Iris pigment epithelial cell (primary cell): ENCODE measurements at places on chromosomes 5 and 9.
A peak's percentile ranks its signal among the peaks of the same experiment; 100 is the strongest.

DNA sequence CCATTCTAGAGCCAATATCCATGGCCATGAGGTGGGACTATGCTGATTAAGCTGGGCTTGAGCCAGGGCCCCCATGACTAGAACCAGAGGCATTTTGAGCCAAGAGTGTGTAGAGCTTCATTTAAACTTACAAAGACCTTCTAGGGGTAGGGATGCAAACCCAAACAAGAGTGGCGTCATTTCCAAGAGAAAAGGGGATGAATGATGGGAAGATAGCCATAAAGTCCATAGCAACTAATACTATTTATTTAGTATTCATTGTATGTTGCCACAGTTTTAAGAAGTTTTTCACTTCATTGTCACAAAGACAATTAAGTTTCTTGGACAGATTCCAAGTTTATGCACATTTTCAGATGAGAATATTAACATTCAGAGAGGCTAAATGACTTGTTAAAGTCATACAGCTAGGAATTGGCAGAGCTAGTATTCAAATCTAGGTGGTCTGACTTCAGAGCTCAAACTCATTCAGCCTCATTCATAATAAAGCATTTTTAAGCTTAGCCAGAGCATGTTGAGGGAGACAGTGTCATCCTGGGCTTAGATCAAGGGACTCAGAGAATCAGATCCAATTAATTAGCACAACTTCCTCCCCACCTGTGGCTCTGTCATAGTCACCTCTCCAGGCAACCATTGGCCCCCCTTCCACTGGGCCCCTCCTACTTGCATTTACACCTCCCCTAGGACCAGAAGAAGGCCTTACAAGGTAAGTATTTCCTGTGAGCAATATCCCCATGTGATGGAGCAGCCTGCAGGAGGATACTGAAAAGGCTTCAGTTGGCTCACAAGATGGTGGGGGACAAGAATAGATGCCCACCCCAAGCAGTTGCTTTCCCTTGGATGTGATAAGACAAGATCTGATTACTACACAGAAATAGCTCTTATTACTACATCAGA is 95.0 kb upstream of the PCSK1 start:
- DNase-seq, result no peak

GRCh38 chr9:113373256-113373655 is 3.5 kb downstream of the HDHD3 start:
- DNase-seq, result no peak

DNA sequence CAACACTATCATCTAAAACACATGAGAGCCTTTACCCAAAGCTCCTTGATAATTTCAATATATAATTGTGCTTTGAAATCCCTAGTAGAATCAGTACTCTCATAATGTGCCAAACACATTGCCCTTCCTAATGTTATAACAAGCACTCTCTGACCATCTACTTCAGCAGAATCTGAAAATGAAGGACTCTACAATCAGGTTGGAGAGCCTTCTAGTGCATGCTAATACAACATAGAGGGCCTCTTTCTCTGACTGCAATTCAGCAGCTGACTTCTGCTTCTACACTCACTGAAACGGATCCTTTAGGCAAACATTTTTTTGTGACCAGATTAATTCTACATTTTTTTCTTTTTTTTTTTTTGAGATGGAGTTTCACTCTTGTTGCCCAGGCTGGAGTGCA is 155.6 kb downstream of the EPB41L4A start:
- DNase-seq, result no peak

DNA sequence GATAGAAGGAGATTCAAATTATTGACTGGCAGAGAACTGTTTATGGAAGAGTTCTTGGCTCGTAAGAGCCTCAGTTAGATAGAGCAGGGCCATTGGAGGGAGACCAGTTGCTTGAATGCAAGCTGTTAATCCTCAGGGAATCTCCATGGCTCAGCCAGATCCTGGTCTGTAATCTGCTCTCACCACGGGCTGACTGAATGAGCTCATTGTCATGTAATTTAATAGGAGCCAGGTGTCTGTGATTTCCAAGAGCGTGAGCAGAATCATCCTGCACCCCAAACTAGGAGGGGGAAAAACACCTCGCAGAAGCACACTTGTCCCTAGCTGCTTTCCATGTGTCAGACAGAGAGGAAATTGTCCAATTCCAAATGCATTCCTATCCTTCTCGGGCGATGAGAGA is 19.1 kb upstream of the KCNMB1 start:
- no peak for DNase-seq

DNA sequence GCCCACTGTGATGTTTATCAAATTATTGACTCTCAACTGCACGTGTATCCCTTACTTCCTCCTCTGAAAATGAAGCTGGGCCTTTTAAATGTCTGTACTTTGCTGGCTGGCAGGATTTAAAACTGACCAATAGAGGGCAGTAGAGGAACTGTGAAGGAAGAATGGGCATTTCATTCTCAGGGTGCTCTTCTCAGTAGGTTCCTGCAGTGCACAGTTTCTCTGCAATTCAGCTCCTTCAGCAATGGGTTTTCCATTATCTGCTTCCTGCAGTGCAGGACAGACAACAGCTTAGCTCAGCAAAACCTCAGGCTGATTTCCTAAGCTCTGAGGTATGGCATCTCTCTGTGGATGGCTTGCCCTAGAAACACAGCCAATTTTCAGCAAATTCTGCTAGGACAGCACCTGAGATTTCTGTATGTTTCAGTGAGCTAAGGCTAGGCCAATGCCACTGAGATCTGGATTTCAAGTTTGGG is 298.4 kb upstream of the PRDM9 start:
- DNase-seq, result peak; percentile 56

DNA sequence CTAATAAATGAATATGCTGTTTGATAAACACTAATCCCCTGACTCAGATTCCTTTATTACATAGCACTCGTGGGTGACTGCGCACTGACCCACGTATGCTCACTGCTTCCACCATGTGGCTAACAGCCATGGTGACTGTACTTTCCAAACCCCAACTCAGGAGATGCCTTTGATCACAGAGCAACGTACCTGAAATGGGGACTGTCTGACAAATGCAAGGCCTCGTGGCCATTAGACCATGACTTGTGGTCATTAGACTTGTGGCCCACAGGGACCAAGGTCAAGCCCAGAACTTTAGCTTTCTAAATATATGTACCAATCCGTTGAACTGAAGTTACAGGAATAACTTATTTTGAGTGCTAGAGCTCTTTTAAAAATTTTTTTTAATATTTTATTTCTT is 46.6 kb downstream of the CYFIP2 start:
- peak; percentile 74 for DNase-seq

DNA sequence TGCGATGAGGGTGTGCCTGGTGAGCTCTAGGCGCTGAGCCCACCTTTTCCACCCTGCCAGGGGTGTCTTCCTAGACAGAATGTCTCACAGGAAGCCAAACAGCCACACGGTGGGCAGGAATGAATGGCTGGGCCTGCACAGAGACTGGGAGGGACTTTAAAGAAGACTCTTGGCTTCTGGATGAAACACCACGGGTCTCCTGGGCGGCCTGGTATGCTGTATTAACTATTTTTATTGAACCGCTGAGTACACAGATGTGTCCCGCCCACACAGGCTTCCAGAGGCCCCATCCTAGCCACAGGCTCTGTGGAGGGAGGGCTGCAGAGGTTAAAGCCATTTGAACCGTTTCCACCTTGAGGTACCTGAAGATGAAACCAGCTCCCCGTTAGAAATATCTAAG is 115.2 kb upstream of the CXCL14 start:
- no peak for DNase-seq

DNA sequence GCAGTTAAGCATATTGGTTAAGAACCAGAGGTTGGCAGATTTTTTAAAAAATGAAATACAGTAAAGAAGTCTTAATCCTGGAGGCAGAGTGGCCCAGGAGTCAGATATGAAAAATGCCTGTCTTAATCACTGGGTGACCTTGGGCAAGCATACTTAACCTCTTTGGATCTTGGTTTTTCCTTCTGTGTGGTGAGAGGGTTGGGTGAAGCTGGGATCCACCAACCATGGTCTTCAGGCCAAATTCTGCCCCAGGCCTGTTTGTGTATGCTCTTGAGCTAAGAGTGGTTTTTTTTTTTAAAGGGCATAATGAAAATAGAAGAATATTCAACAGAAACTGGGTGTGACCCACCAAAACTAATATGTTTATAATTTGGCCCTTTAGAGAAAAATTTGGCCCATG is 20.0 kb upstream of the TEX48 start:
- DNase-seq, result no peak

DNA sequence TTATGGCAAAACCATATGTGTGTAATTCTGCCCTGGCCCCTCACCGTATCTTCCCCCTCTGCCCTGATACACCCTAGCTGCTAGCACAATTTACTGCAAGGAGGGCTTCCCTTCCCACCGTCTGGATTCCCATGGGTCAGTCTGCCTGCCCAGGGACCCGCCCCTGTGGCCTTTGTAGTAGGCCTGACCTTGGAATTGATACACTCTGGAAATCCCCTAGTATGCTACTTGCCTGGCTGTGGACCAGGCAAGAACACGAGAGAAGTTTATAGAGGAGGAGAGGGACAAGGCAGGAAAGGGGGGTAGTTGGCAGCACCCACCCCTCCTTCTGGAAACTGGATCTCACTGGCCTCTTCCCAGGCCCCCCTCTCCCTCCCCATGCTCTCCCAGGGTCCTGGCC is 115.8 kb upstream of the CCL21 start:
- DNase-seq, result no peak

GRCh38 chr5:1253456-1254105 is 28.4 kb downstream of the SLC6A18 start:
- DNase-seq, result no peak

DNA sequence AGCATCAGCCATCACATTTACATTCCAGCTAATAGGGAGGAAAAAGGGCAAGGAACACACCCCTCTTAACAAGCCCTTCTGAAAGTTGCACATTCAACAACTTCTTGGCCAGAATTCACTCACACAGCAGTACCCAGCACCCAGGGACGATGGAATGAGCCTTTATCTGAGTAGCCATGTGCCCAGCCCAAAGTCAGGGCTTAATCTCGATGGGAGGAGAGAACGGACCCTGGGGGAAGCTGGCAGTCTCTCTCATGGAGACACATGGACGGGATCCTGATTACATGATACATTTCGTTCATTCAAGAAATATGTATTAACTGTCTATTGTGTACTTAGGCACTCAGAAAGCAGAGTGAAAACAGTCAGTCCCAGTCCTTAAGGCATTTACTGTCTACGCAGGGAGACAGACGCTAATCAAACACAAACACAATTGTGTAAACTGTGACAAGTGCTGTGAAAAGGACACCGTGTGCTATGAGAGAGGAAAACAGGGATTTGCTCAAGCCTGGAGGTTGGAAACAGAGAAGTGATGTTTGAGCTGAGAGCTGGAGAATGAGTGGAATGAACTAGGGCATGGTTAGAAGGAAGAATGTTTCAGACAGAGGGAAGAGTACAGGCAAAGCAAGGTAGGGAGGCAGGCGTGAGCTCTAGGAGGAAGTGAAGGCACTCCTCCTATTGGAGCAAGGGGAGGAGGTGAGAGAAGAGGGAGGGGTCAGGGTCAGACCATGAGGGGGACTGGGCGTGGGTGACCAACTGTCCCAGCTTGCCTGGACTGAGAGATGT is 7.4 kb downstream of the OTULINL start:
- DNase-seq, result peak; percentile 13

GRCh38 chr5:24823625-24824024 is 178.8 kb upstream of the CDH10 start:
- peak; percentile 25 for DNase-seq

DNA sequence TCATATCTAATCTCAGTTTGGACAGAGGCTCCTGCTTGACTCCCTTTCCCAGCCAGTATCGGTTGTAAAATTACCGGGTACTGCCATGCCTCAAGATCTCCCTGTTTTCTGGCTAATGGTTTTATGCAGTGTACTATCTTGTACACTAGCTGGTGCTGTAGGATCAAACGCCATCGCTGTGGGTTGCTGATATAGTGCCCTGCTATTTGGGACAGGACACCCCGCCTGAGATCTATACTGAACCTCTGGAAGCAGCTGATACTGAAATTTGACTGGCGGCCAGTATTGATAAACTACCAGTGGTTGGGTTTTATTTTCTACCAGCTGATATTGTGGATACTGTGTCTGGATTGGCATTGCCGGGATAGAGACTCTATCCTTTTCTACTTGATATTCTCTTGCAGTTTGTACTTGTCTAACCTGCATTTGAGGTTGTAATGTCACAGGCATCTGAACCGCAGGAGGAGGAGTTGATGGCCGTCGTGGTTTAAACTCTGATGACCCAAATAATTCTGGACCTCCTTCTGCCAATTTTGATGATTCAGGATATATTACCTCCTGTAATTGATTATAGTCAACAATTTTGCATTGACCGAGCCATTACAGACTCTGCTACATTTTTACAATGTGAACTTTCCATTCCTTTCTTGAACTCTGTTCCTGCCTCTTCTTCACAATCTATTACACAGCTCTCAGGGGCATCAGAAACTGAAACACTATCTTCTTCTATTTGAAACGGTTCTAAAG is 112.5 kb upstream of the LARP1 start:
- peak; percentile 34 for DNase-seq

DNA sequence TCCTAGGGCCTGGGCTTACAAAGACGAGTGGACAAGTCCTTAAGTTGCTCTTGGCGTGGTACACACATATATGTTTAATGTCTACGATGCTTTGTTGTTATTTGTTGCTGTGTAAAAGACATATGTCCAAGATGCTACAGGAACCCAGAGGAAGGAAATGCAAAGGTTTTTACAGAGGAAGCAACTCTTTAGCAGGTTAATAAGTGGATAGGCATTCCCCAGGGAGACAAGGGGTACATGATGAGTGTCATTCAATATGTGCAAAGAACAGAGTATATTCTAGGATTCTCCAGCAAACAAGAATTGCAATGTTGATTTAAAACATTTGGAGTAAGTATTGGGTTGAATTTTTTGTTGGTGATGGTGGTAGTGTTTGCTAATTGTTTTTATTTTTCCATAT is 92.1 kb downstream of the PIP5K1B start:
- no peak for DNase-seq

DNA sequence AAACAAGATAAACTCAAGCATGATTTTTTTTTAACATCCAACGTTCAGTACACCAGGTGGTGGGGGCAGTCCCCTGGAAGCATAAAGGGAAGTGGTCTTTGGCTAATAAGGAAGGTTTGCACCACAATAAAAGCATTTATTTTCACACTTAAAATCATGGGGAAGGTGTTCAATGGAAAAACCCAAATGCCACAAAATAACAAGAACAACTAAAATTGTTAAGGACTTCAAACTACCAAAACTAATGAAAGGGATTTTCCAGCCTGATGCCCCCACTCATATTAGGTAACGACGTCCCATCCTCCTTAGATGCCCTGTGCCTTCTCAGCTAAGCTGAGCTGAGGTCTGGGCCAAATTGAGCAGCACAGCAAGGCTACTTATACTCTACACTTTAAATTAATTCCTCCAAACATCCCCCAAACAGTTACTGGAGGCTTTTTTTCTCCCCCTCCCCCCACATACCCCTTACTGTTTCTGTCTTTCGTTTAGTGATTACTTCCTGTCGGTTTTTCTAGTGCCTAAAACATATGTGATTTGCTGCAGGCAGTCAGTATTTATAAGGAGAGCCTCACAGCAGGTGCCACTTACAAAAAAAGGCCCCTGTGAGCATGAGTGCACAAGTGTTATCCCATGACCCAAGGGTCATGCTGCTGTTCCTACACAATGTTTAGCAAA is 259.7 kb upstream of the ZNF608 start:
- no peak for DNase-seq
